ENCODE measurements at places on chromosomes 6 and 20.

- no peak for DNase-seq
Measured at GRCh38 chr6:7126754-7127153, 19.0 kb downstream of the RREB1 start.

- no peak for DNase-seq
Measured at GRCh38 chr6:116330511-116330910, 40.2 kb upstream of the DSE start.

DNA sequence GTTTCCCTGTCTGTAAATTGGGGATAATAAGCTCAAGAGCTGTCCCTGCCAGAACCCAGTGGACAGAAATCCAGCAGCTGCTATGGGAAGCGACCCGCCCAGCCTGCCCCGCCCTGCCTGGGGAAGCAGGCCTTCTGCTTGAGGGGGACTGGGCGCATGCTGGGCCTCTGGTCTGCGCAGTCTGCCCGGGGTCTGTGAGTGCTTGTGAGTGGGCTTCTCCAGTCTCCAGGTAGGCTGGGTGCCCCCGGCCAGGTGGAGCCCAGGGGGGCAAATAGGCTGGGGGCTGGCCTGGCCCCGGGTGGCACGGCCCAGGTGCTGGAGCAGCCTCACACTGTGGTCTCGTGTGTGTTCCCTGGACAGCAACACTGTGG lies 648 bp upstream of the RBBP8NL start:
- no peak for DNase-seq

DNA sequence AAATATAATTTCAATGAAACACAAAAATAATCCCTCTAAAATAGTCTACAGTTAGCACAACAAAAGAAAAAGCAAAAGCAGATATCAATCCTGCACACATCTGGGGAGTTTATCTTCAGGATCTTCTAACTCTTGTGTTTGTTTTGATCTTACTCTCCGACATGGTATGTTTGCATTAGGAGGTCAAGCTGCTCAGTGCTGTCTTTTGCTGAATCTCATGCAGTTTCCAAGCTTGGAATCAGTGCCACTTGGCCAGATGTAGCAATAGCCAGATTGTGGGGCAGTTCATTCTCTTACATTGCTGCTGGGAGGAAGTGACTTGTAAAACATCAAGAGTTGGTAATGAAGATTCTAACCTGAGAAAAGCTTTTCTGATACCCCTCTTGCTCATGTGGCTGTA lies 29.5 kb downstream of the RIOK1 start:
- no peak for DNase-seq

GRCh38 chr6:100461278-100461916 lies 3.3 kb downstream of the SIM1 start:
- no peak for DNase-seq

Measured in activated gamma-delta T cell treated with Interleukin-2 at 50 U/mL for 16 hours (primary cell).